ENCODE measurements at places on chromosomes 3 and 15.

DNA sequence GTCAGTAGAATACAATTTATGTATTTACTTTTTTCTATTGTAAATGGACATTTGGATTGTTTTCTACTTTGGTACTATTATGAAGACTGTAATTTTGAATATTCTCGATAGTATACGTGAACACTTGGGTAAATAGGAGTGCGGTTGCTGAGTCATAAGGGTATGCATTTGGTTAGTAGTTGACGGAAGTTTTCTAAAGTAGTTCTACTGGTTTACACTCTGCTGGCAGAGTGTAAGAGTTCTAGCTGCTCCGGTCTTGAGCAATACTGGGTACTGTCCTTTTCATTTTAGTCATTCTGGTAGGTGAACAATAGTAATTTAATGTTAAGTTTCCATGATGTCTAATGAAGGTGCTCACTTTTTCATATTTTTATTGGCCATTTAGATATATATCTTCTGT is 70.0 kb downstream of the MEF2A start:
- DNase-seq: no peak

DNA sequence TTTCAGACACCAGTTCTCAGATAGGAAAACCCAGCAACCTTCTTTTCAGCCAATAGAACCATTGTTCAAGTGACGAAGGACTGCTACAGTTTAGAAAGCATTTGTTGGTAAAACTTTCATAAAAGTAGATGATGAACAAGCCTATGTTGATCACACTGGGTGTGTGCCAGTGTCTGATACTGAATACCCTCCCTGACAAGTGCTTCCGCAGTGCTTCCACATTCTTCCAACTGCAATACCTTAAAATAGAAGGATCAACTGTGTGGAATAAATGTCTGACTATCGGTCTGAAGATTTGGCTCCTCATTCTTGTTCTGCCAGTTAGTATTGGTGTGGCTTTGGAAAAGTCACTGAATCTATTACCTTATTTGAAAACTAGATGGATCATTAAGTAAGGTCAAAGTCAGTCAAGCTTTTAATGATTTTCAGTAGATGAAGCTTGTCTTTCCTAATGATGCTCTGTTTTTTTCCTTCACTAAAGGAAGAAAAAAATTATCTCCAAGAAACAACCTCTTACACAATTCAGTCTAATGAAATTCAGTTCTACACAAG is 479.4 kb upstream of the CBLB start:
- DNase-seq: no peak

DNA sequence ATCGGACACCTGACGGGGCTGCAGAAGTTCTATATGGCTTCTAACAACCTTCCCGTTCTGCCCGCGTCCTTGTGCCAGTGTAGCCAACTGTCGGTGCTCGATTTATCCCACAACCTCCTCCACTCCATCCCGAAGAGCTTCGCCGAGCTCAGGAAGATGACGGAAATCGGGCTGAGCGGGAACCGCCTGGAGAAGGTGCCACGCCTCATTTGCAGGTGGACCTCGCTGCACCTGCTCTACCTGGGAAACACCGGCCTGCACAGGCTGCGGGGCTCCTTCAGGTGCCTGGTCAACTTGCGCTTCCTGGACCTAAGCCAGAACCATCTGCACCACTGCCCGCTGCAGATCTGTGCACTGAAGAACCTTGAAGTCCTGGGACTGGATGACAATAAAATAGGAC is 9.8 kb upstream of the LRRC34 start:
- DNase-seq: no peak

DNA sequence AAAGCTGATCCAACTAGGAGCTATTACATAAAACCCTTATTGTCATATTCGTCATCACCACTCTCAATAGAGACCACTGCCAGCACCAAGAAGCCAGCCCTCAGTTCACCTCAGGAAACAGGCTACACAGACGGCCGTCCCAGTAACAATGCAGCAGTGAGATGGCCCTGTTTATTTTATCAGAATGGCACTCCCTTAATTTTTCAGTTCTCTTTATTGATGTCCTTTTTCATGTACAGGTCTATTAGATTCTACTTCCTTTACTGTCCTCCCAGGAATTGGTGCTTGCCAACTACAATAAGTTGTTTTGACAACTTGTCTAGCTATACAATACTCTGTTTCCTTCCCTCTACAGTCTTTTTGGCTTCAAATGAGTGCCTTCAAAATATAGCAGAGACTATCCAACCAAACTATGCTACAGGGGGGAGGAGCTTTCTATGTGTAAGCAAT is 272.5 kb downstream of the ZBTB20 start:
- no peak for DNase-seq

- DNase-seq: no peak
Observed at GRCh38 chr3:177229791-177230190, 32.5 kb upstream of the TBL1XR1 start.

DNA sequence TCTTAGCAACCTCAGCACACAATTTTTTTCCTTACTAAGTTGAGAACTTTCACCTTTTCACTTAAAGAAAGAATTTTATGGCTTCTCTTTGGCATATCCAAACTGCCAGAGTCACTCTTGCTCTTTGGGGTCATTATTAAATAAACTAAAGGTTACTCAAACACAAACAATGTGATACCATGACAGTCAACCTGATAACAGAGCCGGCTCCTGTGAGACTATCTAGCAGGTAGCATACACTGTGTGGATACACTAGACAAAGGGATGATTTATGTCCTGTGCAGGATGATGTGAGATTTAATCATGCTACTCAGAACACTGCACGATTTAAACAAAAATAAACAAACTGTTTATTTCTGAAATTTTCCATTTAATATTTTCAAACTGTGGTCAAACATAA is 35.6 kb downstream of the LRRFIP2 start:
- no peak for DNase-seq

DNA sequence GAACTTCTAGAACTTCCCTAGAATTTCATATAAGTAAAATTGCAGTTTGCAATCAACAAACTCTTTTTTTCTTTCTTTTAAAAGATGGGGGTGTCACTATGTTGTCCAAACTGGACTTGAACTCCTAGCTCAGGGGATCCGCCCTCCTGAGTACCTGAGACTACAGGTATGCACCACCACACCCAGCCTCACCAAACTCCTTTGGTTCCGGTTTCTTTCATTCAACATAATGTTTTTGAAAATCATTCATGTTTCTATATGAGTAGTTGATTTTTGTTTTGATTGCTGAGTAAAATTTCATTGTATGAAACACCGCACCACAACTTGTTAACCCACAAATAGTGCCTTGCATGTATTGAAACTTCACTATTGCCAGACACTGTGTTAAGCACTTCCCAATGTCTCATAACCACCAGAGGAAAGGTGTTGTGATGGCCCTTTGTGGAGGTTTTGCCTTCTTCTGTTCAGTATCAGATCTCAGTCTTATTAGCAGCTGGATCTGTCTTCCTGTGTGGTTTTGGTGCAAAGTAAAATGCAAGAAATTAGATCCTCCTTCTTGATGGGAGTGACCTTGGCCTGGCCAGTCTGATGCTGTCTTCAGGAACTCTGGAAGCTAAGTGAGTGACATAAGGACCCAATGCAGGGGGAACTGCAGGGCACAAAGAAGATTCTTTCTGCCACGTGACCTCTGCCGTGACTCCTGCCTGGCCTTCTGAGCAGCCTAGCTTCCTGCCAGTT is 78.8 kb upstream of the UBE2E1 start:
- no peak for DNase-seq

GRCh38 chr3:185330644-185331043 is 32.3 kb upstream of the MAP3K13 start:
- no peak for DNase-seq

- no peak for DNase-seq
Observed at GRCh38 chr3:82363131-82363530, 601.7 kb upstream of the GBE1 start.

DNA sequence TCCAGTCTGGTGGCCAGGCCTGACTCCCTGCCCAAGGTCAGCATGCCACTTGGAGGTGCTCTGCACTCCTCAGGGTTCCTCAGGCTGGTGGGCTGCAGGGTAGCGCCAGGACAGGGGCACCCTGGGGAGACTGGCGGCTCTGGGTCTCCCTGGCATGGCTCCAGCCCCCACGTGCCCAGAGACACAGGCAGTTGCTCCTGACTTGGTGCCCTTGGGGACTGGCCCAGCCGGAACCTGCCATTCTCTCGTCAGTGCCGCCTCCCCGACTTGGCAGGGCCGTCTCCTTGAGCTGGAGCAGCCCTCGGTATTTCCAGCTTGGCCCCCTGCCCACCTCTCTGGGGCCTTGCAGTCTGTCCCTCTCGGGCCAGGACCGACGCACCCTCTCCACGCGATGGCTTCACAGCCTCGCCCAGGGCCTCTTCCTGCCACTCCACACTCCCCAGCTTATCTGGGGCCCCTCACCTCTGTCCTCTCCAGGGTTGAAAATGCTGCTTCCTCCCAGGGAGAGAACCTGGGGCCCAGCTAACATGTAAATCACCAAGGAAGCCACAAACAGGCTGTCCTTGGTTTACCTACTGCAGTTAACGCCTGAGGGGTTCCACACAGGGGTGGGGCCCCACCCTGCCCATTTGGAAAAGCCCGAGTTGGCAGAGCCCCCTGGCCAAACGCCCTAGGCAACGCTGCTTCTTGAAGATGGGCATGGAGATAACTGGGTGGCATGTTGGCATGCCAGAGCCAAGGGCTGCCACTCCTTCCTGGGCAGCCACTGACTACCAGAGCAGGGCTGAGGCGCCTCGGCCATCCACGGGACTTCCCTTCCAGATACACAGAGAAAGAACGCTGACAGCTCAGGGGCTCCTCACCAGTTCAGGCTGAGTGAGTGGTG is 61.4 kb downstream of the SMAD6 start:
- DNase-seq: no peak

DNA sequence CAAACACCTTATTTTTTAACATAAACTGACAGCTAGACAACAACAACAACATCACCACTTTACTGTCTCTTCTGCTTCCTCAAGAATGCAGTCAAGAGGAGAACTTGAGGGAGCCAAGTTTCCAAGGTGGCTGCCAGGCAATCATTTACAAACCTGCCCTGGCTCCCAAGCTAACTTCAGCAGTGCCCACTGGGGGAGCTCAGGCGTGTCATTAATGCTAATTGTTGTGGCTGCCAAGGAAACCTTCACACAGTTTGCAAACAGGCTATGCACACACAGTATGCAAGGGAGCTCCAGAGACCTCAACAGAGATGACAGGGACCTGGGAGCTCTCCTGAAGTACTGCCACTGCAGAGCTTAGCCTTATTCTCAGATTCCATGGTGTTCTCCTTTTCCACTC is 2.1 kb downstream of the DZIP1L start:
- no peak for DNase-seq

DNA sequence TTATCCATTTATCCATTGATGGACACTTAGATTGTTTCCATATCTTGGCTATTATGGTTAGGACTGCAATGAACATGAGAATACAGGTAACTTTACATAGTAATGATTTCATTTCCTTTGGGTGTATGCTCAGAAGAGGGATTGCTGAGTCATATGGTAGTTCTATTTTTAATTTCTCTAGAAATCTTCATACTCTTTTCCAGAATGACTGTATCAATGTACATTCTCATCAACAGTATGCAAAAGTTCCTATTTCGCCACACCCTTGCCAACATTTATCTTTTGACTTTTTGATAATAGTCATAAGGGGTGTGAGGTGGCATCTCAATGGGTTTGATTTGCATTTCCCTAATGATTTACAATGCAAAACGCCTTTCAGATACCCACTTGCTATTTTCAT is 6.2 kb upstream of the NIPA1 start:
- no peak for DNase-seq

- DNase-seq: no peak
Observed at GRCh38 chr15:76963596-76963995, 31.3 kb upstream of the PSTPIP1 start.

- no peak for DNase-seq
Observed at GRCh38 chr15:22895465-22896190, 57.2 kb downstream of the NIPA2 start.

DNA sequence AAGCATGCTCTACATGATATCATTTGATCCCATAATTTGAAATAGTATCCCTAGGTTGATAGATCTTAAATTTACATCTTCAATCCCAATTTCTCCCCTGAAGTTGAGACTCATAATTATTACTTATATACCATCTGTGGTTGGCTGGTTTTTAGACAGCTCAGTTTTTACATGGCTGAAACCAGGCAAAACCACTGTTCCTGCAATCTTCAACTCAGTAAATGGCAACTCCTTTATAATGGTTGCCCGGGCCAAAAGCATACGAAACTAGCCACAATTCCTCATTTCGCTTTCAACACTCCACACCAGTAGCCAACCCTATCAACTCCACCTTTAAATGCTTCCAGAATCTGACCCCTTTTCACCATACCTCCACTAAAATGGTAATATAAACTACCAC is 118.5 kb downstream of the TGFBR2 start:
- no peak for DNase-seq

DNA sequence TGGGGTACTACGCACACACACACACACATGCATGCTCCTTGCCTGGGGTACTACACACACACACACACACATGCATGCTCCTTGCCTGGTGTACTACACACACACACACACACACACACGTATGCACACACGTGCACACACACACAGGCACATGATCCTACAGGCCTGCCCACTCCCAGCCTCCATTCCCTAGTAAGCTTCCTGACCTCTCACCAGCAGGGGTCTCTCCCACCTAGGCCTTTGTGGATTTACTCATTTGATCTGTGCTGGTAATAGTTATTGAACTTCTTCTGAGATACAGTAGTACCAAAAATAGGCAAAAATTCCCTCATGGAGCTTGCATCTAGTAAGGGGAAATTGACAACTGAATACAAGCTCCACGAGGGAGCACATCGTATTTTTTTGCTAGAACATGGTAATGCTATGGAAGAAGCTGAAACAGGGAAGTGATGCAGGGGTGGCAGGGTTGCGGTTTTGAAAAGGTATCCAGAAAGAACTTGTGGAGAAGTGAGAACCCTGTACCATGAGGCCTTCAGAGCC is 19.1 kb downstream of the TTC21A start:
- no peak for DNase-seq

DNA sequence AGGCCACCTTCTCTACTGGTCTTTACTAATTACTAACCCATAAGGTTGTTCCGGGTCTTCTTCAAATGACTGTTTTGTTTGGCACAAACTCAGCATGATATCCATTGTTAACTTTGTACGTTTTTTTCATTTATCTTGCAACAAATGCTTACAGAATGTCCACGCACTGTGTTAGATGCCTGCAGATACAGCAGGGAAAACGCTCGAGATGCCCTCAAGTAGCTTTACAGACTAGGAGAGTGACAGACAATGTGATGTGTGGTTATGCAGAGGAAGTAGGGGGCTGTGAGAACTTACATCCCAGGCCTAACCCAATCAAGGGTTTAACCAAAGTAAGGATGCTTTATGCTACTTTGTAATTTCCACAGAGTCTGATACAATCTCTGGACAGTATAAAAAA is 949 bp upstream of the RFC4 start:
- no peak for DNase-seq

GRCh38 chr3:147406028-147406931 is at the start of gene ZIC4:
TSS of gene ZIC4 (minus strand) at chr3:147406543. CDS start at chr3:147402797, 3,746 bp downstream.
- DNase-seq: no peak

DNA sequence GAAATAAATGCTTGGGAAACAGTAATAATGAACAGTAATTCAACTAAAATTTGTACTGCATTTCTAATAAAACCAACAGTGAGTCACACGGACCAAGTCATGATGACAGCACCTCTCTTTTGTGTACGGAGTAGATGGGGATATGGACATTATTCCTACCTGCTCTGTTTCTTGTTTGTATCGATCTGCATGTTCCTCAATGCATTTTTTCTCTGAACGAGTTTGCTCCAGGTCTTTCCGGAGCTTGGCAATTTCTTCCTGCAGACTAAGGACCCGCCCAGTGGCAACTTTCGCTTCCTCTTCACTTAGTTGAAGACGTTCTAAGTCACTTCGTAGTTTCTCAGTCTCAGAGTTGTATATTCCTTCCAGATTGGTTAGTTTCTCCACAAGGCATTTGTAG is 74.4 kb upstream of the MYO5C start:
- DNase-seq: no peak

- DNase-seq: no peak
Observed at GRCh38 chr3:169158379-169158778, 505.1 kb downstream of the MECOM start.

Measured in activated CD4-positive, alpha-beta T cell treated with anti-CD3 and anti-CD28 coated beads for 24 hours (primary cell).